ENCODE measurements at places on chromosomes 11 and 22. TPM values are rescaled to one million over a fixed set of nuclear protein-coding genes. Genes with fewer than 3 reads are reported as not detected.

DNA sequence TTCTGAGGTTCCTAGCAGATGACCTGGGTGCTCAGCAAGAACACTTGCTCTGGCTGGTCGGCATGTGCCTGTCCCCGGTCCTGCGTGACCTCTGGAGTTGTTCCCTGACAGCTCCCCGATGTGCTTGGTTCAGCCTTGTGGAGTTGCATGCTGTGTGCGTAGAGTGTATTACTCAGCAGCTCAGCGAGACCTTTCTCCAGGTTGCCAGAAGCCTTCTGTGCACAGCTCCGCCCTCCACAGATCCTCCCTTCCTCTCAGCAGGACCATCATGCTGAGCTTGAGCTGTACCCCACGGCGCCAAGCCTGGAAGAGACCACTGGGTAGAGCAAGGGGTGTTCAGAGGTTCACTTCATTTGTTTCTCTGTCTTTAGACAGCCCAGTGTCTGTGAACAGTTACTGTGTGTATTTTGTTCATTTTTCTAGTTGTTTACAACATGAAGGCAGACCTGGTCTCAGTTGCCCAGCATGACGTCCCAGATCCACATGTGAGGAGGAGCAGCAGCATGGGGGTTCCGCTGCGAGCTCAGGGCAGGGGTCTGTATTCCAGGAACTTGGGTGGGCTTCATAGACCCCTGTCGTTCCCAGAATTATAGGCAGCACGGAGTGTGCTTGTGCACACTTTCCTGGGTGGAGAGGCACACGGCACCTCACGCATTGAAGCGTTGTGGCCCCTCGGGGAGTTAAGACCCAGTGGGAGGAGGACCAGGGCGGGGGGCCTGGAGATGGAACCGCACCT, 148.6 kb downstream of the IGLL1 start:
- no peak for DNase-seq

GRCh38 chr22:50621948-50622722, 5.8 kb downstream of the ARSA start:
- DNase-seq: peak; percentile 48

DNA sequence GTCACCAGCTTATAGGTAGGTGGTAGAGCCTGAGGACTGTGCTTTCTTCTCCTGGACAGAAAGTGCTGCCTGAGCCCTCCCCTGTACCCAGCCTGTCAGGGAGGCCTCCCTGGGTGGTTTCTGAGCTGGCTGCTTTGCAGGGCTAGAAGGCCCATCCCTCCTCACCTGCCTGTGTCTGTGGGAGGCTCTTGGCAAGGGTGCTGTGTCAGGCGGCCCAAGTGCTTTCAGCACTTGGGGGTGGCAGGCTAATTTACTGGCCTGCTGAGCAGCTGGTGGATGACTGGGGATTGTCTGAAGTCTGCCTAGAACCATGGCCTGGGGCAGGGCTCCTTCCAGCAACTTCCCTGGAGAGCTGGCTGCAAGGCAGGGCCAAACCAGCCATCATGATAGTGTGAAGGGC, 139.0 kb upstream of the NAV2 start:
- DNase-seq: no peak

DNA sequence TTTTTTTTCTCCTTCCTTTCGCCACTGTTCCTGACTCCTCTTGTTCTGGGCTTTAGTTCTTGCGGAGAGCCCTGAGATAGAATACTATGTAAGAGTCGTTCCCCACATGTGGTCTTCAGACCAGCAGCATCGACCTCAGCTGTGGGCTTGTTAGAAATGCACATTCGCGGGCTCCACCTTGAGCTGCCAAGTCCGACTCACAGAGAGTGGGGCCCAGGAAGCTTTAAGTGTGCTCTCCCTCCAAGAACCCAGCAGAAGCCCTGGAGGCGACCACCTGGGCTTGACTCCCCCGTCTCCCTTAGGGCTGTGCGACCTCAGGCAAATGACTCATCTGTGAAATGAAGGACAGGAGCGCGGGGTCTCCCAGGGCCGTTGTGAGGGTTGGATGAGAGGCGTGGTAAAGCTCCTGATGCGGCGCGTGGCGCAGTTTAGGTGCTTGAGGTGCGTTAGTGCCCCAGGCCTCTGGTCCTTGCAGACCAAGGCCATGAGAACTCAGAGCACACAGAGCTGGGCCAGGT, 18.8 kb downstream of the SAMM50 start:
- DNase-seq: no peak

DNA sequence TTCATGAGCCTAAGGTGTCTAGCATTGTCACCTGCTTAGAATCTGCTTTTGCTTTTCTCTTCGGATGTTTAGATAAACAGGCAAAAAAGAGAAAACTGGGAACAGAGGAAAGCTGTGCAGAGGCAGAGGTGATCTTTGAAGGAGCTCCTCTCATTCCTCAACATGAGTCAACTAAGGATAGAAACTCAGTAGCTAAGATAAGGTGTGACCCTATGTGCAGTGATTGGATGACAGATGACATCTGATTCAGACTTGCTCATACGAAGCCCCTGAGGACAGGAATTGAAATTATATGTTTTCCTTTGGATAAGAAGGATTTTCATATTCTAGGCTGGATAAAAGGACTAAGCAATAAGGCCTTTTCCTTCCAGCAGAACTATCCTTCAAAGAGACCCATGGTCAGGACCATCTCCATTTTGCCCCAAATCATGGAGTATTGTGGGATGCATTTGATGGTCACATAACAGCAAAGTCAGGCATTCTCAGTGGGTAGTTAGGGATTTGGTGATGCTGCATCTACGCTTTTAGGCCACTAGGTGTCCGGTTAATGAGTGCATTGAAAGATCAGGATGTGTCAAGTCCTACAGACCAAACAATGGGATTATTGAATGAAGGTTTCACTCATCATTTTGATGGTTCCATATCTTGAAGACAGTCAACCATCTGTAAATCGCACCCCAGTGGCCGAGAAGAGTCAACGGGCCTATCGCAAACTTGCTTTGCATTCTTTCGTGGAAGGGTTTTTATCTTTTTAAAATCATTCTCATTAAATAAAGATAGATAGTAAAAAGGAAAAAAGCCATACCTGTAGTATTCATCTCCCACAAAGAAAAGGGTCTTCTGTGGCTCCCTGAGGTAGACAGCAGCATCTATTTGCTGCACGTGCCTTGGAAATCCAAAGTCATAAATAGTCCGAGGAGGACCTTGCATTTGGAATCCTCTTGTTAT, 32.2 kb downstream of the MMP20 start:
- no peak for DNase-seq

DNA sequence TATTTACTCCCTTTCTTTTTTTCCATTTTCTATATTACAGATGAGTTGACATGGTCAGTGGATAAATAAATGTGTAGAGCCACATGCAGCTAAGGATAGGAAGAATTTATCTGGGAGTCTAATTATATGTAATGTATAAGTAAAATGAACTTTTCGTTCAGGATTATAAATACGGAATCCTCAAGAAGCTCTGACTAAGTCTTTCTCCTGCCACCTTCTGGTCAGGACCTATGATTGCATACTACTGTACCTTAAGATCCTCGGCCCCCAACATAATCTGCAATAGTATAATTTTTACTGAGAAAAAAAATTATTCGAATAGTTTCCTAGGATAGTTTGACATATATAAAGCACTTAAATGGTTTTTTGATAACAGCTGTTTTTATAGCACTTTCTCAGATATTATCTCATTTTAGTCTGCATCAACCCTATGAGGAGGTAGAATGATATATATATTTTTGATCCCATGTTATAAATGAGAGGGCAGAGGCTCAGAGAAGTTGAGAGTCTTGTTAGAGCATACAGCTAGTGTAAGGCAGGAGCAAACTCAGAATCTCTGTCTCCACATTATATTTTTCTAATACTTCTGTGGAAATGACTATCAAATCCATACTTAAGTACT, 36.1 kb downstream of the CCDC90B start:
- peak; percentile 6 for DNase-seq

- no peak for DNase-seq
Measured at GRCh38 chr11:1300569-1301187, 8.8 kb downstream of the TOLLIP start.

GRCh38 chr22:32334660-32335365, 22.9 kb upstream of the RFPL3 start:
- DNase-seq: no peak

DNA sequence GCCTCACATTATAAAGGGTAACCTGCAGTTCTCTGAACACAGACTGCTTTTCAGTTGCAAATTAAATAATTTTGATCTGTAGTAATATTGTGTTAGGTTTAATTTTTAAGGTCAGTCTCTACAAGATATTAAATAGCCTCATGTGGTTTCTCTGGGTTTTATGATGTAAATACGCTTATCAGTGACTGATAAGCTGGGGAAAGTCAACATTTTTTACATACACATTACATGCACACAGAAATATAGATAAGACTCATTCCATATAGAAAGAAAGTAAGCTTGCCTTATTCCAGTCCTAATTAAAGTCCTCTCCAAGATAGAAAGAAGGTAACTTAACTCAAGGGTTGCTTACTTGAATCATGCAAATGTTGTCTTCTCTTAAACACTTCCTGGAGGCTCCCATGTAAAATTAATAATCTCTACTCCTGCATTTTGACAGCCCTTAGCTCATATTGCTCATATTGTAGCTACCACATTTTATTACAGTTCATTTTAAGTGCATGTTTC, 1.6 kb upstream of the OR5M3 start:
- DNase-seq: no peak

GRCh38 chr11:38046571-38047135, 1448.6 kb upstream of the RAG2 start:
- DNase-seq: no peak

GRCh38 chr11:72454791-72455190, 20.5 kb upstream of the CLPB start:
- DNase-seq: no peak

DNA sequence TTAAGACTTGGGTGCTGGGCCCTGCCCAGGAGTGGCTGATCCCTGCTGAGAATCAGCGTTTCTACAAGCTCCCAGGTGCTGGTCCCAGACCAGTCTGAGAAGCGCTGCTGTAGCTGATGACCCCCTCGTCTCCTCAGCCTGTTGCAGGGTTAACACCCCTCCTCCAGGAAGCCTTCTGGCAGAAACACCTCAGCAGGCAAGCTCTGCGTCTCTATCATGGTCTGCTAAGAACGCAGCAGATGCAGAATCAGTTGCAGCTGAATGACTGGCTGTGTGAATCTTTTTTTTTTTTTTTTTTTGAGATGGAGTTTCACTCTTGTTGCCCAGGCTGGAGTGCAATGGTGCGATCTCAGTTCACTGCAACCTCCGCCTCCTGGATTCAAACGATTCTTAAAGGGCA, 132.5 kb downstream of the CACNA1I start:
- no peak for DNase-seq

DNA sequence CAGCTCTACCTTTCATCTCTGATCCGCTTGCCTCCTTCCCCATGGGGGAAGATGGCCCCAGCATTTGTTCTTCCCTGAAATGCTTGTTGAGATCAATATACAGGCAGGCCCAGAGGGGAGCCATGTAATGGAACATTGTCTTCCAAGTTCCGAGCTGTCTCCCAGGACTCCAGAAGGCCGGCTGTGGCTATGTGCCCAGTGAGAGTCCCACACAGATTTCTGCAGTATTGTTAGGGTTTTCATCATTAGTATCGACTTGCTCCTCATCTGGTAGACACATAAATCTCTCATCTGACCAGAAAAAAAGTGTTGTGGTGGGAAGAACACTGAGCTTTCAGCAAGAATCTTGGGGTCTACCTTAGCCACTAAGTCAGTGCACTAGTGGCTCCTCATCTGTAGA, 163.4 kb downstream of the TRIM29 start:
- DNase-seq: no peak

DNA sequence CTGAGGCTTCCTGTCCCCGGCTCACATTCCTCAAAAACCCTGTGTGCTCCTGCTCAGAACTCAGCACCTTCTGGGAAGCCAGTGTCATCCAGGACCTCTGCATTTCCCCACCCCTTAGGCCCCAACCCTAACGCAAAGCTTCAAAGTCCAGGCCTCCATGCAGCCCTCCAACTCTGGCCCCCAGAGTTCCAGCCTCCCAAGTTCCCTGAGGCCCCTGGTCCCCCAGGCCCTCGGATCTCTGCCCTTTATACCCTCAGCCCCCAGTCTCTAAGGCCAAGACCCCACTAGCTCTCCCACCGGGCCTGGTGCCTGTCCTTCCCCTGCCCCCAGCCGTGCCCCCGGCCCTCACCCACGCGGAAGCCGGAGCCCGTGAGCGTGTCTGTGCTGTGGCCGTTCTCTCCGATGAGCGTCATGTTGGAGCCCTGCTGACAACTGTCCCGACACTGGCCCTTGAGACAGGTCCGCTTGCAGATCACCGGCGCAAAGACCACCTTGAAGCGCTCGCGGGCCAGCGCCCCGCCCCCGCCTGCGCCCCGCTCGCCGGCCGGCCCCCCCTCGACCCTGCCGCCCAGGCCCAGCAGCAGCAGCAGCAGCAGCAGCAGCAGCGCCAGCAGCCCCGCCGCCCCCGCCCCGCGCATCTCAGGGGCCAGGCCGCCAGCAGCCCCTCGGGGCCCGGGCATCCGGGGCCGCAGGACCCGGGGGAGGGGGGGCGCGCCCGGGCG, 718 bp downstream of the LTBP3 start:
- DNase-seq: peak; percentile 51

DNA sequence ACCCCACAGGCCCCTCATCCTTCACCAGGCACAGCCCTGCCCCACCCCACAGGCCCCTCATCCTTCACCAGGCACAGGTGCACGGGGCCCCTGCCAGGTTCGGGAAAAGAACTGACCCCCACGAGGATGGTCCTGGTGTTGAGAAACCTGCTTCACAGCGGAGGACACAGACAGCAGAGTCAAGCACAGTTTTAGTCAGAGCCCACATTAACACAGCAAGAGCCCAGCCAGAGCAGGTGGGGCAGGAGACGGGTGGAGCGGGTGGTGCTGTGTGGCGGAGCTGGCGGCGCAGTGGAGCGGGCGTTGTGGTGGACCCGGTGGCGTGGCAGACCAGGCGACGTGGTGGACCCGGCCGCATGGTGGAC, 1085.5 kb downstream of the BRD1 start:
- DNase-seq: no peak

DNA sequence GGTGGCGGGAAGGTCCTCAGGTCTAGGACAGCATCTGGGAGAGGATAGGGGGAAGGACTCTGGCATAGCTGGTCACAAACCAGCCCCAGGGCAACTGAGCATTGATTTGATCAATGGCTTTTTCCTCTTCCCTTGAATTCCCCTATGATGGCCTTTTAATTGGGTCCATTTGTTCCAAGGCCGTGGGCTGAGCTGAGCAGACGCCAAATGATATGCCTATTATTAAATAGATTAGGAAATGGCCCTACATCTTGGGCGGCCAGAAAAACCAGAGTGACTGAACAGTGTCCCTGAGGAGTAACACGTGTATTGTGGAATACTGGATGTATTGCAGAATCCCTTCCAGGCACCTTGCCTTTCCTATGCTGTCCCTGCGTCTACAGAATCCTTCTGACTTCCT, 26.7 kb upstream of the P2RY6 start:
- DNase-seq: no peak

- DNase-seq: no peak
Measured at GRCh38 chr22:45621836-45622600, 49.6 kb upstream of the ATXN10 start.

LMNTD2 gene
- total RNA-seq: 5.5 TPM

RTN4RL2 gene
- total RNA-seq: 1.1 TPM

MMP1 gene
- total RNA-seq: not detected

OR5P2 gene
- not detected for total RNA-seq

KRTAP5-3 gene
- total RNA-seq: not detected

MS4A6A gene
- not detected for total RNA-seq

PGA5 gene
- total RNA-seq: not detected

TMEM121B gene
- total RNA-seq: 0.07 TPM
